ENCODE measurements at places on chromosomes 1 and 21.

DNA sequence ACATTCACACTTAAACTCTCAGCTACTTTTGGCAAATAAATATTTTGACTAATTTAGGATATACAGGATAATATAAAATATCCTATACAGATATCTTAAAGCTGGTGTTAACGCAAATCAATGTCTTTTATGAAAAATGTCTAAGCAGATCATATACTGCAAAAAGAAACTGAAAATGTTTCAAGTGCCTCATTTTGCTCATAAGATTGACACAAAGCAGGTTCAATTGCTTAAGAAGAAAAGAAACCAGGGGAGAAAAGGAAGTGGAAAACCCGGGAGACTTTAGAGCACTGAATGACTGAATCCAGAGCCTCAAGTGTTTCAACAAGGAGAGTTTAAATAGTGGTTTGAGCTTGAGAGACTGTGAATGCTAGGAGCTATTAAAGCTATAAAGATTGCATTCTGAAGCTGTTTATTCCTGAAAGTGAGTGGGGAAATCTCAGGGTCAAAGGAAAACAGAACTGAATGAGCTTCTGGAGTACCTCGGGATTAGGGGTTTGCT lies 1943.0 kb downstream of the MRPL39 start:
- H3K27ac ChIP-seq, result no peak overlapping the region
- H3K4me1 ChIP-seq, result no peaks in the 10 kb centered on the region
- no peak for DNase-seq
- H3K4me3 ChIP-seq, result no peak overlapping the region

GRCh38 chr1:61079296-61079897 lies 3.0 kb upstream of the NFIA start:
- peaks cover 51% of the 10 kb centered on the region for H3K4me1 ChIP-seq
- H3K4me3 ChIP-seq, result peak overlapping the region; percentile 26
- peaks cover 2% of the 10 kb centered on the region for H3K36me3 ChIP-seq
- no peak for DNase-seq

- H3K27ac ChIP-seq, result no peak overlapping the region
- H3K36me3 ChIP-seq, result peaks cover 5% of the 10 kb centered on the region
- H3K27me3 ChIP-seq, result no peaks in the 10 kb centered on the region
These were observed 242.5 kb downstream of the RERE start for GRCh38 chr1:8574985-8575384.

GRCh38 chr1:161907265-161907664 lies 116.4 kb downstream of the OLFML2B start:
- DNase-seq, result no peak
- no peak overlapping the region for H3K4me3 ChIP-seq
- peaks cover 25% of the 10 kb centered on the region for H3K4me1 ChIP-seq
- no peaks in the 10 kb centered on the region for H3K27me3 ChIP-seq

- peaks cover 1% of the 10 kb centered on the region for H3K36me3 ChIP-seq
- H3K4me3 ChIP-seq, result no peak overlapping the region
- DNase-seq, result no peak
- no peaks in the 10 kb centered on the region for H3K27me3 ChIP-seq
- H3K4me1 ChIP-seq, result peaks cover 9% of the 10 kb centered on the region
These were observed 17.2 kb downstream of the OMA1 start for GRCh38 chr1:58529284-58529683.

DNA sequence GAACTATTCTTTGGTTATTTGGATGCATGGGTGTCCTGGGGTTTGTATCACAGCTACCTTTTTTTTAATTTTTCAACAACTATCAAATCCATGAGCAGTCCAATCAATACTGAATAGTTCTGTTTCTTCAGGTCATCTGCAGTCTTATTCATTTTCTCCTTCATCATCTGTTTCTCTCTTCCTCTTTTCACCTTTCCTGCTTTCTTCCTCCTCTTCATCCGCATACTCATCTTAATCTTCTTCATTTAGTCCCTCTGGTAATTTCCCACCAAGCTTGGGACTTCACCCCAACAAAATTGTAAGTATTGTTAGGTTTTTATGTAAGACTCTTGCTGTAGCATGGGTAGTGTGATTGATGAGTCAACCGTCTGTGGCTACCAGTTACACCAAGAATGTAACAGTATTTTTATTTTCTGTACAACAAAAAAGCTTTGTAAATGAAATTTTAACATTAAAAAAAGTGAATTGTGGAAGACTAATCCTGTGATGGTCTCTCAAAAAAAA lies 184.1 kb upstream of the RNPC3 start:
- no peak overlapping the region for H3K27ac ChIP-seq
- DNase-seq, result no peak
- no peak overlapping the region for H3K4me3 ChIP-seq
- H3K27me3 ChIP-seq, result no peaks in the 10 kb centered on the region
- no peaks in the 10 kb centered on the region for H3K36me3 ChIP-seq
- H3K4me1 ChIP-seq, result no peaks in the 10 kb centered on the region

DNA sequence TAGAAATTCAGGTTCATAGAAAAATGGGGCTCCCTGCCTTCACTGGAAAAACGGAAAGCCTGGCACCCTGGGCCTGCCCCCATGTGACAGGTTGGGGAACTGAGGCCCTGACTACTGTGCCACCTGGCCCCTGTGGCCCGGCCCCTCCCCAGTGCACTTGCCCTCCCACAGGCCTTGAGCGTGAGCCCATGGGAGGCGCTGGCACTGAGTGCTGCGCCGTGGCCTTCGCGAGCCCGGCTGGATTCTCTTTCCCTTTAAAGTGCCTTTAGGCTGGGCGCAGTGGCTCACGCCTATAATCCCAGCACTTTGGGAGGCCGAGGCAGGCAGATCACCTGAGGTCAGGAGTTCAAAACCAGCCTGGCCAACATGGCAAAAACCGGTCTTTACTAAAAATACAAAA lies 45.7 kb downstream of the SLC37A1 start:
- H3K4me1 ChIP-seq, result no peaks in the 10 kb centered on the region
- no peaks in the 10 kb centered on the region for H3K36me3 ChIP-seq
- H3K27me3 ChIP-seq, result no peaks in the 10 kb centered on the region
- no peak for DNase-seq
- H3K4me3 ChIP-seq, result no peak overlapping the region

DNA sequence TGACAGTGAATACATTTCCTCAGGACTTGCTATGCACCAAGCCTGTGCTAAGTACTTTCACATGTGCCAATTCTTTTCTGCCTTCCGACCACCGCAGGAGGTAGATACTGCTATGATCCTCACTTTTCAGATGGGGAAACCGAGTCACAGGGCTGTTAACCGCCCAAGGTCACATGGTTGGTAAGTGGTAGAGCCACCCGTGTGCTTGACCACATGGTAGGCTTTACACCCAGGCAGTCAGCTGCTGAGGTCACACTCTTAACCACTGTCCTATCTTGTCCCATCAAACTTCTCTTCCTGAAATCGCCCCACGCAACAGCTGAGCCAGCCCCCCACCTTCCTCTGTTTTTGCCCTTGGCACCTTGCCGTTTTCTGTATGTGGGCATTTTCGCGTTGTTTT lies 31.0 kb upstream of the SDHB start:
- H3K27ac ChIP-seq, result no peak overlapping the region
- no peaks in the 10 kb centered on the region for H3K4me1 ChIP-seq
- no peaks in the 10 kb centered on the region for H3K27me3 ChIP-seq
- no peak for DNase-seq

- H3K27me3 ChIP-seq, result peaks cover 7% of the 10 kb centered on the region
- no peak overlapping the region for H3K27ac ChIP-seq
- no peaks in the 10 kb centered on the region for H3K4me1 ChIP-seq
- H3K4me3 ChIP-seq, result no peak overlapping the region
- no peaks in the 10 kb centered on the region for H3K36me3 ChIP-seq
These were observed 115.3 kb downstream of the CYYR1 start for GRCh38 chr21:26457817-26458216.

GRCh38 chr1:214295934-214296333 lies 15.0 kb downstream of the SMYD2 start:
- DNase-seq, result no peak
- H3K36me3 ChIP-seq, result peaks cover 10% of the 10 kb centered on the region
- peaks cover 28% of the 10 kb centered on the region for H3K4me1 ChIP-seq
- no peak overlapping the region for H3K27ac ChIP-seq

GRCh38 chr21:43703035-43703880 lies 15.7 kb upstream of the PDXK start:
- H3K27ac ChIP-seq, result no peak overlapping the region
- H3K36me3 ChIP-seq, result peaks cover 7% of the 10 kb centered on the region
- peaks cover 12% of the 10 kb centered on the region for H3K4me1 ChIP-seq
- H3K4me3 ChIP-seq, result peak overlapping the region; percentile 40
- DNase-seq, result peak; percentile 36
- H3K27me3 ChIP-seq, result no peaks in the 10 kb centered on the region

- peaks cover 76% of the 10 kb centered on the region for H3K27me3 ChIP-seq
- no peak overlapping the region for H3K27ac ChIP-seq
- H3K36me3 ChIP-seq, result no peaks in the 10 kb centered on the region
- H3K4me3 ChIP-seq, result no peak overlapping the region
- H3K4me1 ChIP-seq, result no peaks in the 10 kb centered on the region
These were observed 1.2 kb upstream of the CRCT1 start for GRCh38 chr1:152513081-152513480.

DNA sequence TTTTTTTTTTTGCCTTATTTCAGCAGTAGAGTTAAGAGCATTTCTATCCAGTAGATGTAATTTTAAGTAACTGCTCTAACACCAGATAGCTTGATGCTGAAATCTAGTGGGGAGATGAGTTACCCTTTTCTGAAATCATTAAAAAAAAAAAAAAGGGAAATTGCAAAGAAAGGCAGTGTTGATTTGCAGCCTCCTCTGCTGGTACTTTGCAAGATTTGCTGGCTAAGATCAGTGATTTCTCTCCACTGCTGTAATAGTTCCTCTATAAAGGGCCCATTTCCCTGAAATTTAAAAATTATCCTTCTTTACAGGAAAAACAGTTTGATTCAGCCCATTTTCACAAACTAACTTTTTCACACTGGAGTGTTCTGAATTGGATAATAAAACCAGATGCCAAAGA lies 120.6 kb downstream of the PTBP2 start:
- no peak overlapping the region for H3K27ac ChIP-seq
- no peak for DNase-seq
- no peaks in the 10 kb centered on the region for H3K4me1 ChIP-seq
- H3K36me3 ChIP-seq, result no peaks in the 10 kb centered on the region
- no peak overlapping the region for H3K4me3 ChIP-seq

DNA sequence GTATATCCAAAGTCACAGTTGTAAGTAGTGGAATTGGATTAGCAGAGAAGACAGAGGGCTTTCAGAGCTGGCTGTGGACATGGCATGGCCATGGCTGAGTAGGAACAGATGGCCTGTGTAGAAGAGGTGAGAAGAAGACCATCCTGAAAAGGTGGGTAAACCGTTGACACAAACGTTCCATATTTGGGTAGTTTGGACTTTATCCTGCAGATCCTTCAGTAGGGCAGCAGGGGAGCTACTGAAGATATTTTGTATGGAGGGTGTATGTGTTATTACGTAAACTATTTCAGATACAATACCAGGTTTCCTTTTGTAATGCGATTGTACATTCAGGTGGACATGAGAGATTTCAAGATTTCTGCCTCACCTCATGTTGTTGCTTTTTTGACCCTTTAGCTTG lies 1.6 kb downstream of the UTP11 start:
- peaks cover 27% of the 10 kb centered on the region for H3K36me3 ChIP-seq
- H3K4me3 ChIP-seq, result peak overlapping the region; percentile 99
- H3K27me3 ChIP-seq, result no peaks in the 10 kb centered on the region
- no peak for DNase-seq
- H3K4me1 ChIP-seq, result peaks cover 53% of the 10 kb centered on the region

GRCh38 chr1:153746174-153746573 lies 18.3 kb downstream of the INTS3 start:
- no peaks in the 10 kb centered on the region for H3K27me3 ChIP-seq
- no peak overlapping the region for H3K4me3 ChIP-seq
- DNase-seq, result no peak
- peaks cover 21% of the 10 kb centered on the region for H3K36me3 ChIP-seq

- peaks cover 3% of the 10 kb centered on the region for H3K27me3 ChIP-seq
- no peak overlapping the region for H3K4me3 ChIP-seq
- peaks cover under 1% of the 10 kb centered on the region for H3K4me1 ChIP-seq
- no peaks in the 10 kb centered on the region for H3K36me3 ChIP-seq
These were observed 103.1 kb downstream of the PGBD5 start for GRCh38 chr1:230322967-230323547.

GRCh38 chr21:41186755-41187536 lies 19.0 kb downstream of the BACE2 start:
- no peaks in the 10 kb centered on the region for H3K4me1 ChIP-seq
- H3K27me3 ChIP-seq, result peaks cover 9% of the 10 kb centered on the region
- H3K27ac ChIP-seq, result no peak overlapping the region
- no peaks in the 10 kb centered on the region for H3K36me3 ChIP-seq
- H3K4me3 ChIP-seq, result no peak overlapping the region

GRCh38 chr21:34195335-34195734 lies 122.0 kb downstream of the MRPS6 start:
- no peak overlapping the region for H3K27ac ChIP-seq
- peaks cover 45% of the 10 kb centered on the region for H3K4me1 ChIP-seq
- H3K4me3 ChIP-seq, result no peak overlapping the region
- H3K36me3 ChIP-seq, result peaks cover 12% of the 10 kb centered on the region

DNA sequence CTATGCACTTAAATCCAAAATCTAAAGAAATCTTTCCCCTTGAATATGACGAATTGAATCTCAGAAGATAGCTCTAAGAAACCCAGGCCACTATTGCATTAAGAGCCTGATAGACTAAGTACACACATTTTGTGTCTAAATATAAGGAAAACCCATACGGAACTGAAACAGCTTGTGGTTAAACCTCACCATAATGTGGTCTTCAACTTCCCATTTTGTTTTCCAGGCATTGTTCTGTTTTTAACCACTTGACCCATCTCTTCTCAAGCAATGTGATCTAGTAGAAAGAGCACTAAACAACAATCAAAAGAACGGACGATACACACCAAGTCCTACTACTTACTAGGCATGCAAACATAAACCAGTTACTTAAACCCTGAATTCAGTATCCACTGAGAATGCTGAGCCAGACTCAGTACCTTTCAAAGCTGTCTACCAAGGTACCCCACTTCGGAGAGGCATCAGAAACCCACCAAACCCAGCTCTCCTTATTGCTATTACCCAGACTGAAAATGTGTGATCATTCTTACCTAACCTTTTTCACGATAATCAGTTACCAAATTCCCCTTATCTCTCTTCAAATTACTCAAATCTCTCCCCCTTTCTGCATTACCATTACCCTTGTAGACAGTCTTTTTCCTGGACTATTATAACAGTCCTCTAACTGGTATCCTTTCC lies 12.8 kb downstream of the OTUD7B start:
- DNase-seq, result peak; percentile 15
- peaks cover 44% of the 10 kb centered on the region for H3K36me3 ChIP-seq
- peak overlapping the region; percentile 5 for H3K4me3 ChIP-seq
- H3K4me1 ChIP-seq, result peaks cover 64% of the 10 kb centered on the region
- no peaks in the 10 kb centered on the region for H3K27me3 ChIP-seq

- H3K4me1 ChIP-seq, result peaks cover 6% of the 10 kb centered on the region
- H3K27me3 ChIP-seq, result peaks cover under 1% of the 10 kb centered on the region
- H3K36me3 ChIP-seq, result peaks cover 4% of the 10 kb centered on the region
These were observed 4.8 kb downstream of the TCHH start for GRCh38 chr1:152110365-152110859.

All from activated naive CD8-positive, alpha-beta T cell treated with anti-CD3 and anti-CD28 coated beads for 36 hours (primary cell).